ENCODE measurements at places on chromosomes 5 and 9.

GRCh38 chr5:132829742-132830435, 558 bp downstream of the SHROOM1 start:
- DNase-seq, result peak; percentile 78

GRCh38 chr9:124660341-124660801, 110.7 kb downstream of the NR6A1 start:
- DNase-seq, result peak; percentile 51

- no peak for DNase-seq
Measured at GRCh38 chr5:40277161-40277906, 402.4 kb upstream of the PTGER4 start.

DNA sequence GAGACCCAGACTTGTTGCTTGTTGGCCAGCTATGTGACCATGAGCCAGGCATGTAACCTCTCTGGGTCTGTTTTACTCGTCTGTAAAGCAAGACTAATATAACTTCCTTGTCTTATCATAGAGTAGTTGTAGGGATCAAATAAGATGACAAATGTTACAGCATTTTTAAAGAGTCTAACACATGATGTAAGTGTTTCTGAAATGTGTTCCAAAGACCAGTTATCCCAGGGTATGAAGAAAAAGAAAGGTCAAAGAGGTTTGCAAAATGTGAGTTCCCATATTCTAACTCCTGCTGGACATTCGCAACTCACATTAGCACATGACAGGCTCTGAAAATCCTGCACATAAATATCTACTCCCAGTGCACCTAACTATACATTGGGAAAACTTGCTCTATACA, 28.5 kb upstream of the MATR3 start:
- no peak for DNase-seq

GRCh38 chr9:92749071-92749933, 15.3 kb downstream of the BICD2 start:
- no peak for DNase-seq

DNA sequence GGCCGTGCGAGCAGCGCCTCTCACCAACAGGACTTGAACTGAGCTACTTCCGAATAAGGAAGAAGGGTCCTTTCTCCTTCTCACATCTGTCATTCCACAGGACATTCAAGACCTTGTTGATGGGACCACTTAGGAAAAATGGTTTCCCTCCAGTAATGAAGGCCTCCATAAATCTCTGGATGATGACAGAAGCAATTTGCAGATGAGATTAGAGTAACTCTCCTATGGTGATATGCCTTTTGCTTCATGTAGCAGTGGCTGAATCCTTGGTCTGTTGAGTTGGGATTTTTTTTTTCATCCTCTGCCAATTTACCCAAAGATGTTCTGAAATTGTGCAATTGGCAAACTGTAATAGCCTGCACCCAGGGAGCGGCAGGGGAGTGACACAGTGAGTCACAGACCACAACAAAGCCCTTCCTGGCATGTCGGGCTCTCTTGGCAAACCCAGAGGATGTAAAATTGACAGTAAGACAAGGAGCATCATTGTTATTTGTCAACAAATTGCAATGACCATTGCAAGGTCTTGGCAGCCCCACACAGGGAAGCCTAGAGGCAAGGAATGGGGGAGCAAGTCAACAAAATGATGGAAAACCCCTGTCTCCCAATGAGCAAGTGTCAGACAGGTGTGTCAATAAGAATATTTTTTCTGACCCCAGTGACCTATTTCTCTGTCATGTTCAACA, 275.9 kb downstream of the ACTL7B start:
- peak; percentile 27 for DNase-seq

DNA sequence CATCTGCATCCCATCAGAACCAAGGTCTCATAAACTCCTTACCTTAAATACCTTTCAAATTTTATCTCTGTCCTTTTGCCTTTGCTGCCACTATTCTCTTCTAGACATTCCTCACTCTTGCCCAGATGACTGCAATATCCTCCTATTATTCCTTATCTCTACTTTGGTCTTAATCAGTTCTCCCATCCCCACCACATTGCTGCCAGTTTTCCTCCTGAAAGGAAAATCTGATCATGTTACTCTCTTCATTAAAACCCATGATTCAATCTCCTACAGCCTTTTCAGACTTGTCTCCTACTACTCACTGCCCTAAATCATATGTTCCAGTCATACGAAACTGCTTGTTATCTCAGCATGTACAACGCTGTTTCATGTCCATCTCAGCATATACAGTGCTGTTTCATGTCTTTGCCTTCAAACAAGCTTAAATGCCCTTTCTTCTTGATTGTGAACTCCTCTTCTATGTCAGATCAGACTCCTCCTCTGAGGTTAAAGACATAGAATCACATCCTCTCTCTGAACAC, 152.6 kb upstream of the FST start:
- no peak for DNase-seq

- no peak for DNase-seq
Measured at GRCh38 chr5:143860211-143860610, 48.2 kb downstream of the HMHB1 start.

- DNase-seq, result no peak
Measured at GRCh38 chr9:89234205-89235067, 55.8 kb upstream of the SHC3 start.

DNA sequence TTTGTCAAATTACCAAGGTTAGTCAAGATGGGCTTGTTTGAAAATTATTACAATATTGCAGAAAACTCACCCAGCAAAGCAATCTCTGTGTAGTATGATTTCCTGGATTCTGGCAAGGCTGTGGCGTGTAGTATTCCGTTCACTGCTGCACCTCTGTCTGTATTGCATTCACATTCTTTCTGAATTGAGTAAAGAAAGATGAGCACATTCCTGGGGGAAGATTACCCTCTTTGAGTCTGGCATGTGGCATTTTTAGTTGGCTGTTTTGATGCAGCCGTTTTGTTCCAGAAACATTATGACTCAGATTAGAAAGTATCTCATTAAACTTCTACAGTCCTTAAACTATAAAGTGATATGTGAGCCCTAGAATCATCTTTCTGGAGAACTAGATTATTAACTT, 197.7 kb downstream of the TENT4A start:
- DNase-seq, result no peak

Measured in COR-L47 (cell line).